ENCODE measurements at places on chromosomes 6 and 20.

GRCh38 chr6:30364591-30364990 is 19.6 kb downstream of the RPP21 start:
- DNase-seq: no peak

DNA sequence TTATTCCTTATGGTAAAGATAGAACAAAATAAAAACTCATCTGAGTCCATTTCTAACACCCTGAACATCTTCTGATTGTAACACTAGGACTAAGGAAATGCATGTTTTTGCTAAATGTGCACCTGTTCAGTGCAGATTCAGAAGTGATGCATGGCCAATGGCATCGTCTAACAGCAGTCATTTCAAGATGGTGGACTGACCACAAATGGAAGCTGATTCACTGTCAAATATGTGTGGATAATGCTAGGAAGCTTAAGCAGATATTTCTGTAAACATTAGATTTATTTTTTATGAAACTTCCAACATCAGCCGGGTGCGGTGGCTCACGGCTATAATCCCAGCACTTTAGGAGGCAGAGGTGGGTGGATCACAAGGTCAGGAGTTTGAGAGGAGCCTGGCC is 394.8 kb downstream of the SAMD5 start:
- no peak for DNase-seq

- DNase-seq: no peak
Measured at GRCh38 chr6:14306151-14306906, 188.8 kb downstream of the CD83 start.

DNA sequence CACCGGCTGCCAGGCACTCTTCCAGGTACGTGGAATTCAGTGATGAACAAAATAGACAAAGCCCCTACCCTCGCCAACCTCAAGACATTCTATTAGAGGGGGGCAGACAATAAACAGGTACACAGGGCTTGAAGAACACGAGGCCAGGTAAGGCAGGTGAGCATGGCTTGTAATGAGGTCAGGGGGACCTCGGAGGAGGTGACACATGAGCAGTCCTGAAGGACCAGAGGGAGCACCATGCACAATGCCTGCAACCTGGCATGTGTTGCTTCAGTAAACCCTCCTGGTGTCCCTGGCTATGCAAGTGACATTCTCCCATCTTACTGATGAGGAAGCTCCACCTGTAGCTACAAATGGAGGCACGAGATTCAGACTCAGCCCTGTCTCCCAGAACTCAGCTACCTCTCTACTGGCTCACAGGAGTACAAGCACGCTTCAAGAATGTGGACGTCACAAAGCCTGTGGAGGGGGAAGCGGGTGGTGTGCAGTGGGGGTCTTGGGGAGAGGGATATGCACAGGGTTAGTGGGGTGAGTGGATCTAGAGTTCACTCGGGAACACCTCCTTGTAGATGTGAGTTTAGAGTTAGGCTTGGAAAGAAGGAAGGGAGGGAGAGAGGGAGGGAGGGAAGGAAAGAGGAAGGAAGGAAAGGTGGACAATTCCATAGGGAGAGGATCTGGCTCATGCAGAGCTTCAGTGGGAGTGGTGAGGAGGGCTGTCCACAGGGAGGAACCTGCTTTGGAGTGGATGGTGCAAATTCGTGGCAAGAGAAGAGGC is 7.6 kb upstream of the MAPK13 start:
- DNase-seq: no peak

GRCh38 chr6:154410619-154411072 is 54.0 kb upstream of the IPCEF1 start:
- no peak for DNase-seq

- DNase-seq: no peak
Measured at GRCh38 chr20:61599061-61599531, 347.0 kb downstream of the CDH4 start.

DNA sequence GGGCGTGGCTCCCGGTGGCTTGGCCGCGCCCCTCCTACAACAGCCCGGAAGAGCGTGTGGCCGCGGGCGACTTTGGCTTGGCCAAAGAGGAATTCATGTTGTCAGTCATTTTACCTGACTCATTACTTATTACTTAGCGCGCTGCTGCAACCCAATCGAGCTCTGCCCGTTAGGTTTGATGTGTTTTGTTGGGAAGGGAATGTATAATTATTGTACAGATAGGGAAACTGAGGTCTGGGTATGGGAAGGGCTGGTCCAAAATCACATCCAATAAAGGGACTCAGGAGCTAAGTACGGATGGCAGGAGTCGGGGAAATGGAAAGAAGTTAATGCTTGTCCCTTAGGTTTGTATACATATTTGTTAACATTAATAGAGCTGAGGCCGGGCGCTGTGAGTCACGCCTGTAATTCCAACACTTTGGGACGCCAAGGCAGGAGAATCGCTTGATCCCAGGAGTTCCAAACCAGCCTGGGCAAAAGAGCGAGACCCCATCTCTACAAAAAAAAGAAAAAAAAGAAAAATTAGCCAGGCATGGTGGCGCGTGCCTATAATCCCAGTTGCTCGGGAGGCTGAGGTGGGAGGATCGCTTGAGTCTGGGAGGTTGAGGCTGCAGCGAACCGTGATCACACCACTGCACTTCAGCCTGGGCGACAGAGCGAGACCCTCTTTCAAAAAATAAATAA is 639 bp upstream of the ZNF335 start:
- DNase-seq: no peak

- no peak for DNase-seq
Measured at GRCh38 chr6:121563286-121563685, 127.8 kb downstream of the GJA1 start.

- DNase-seq: no peak
Measured at GRCh38 chr6:4964675-4965561, 38.9 kb downstream of the RPP40 start.

- no peak for DNase-seq
Measured at GRCh38 chr6:111162504-111162903, 75.2 kb downstream of the SLC16A10 start.

DNA sequence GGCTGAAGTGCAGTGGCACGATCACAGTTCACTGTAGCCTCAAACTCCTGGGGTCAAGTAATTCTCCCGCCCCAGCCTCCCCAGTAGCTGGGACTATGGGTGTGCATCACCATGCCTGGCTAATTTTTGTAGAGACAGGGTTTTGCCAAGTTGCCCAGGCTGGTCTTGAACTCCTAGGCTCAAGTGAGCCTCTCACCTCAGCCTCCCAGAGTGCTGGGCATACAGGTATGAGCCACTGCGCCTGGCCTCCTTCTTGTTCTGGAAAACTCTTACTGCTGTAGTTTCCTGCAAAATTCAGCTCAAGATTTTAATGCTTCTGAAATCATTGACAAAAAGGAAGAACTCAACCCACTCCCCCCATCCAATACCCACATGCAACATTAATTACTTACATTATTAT is 21.9 kb upstream of the KCNG1 start:
- no peak for DNase-seq

- no peak for DNase-seq
Measured at GRCh38 chr6:117494694-117495318, 12.3 kb downstream of the DCBLD1 start.

GRCh38 chr6:112590326-112590725 is 243.2 kb downstream of the RFPL4B start:
- no peak for DNase-seq

GRCh38 chr6:113825781-113826180 is 31.4 kb upstream of the MARCKS start:
- DNase-seq: no peak

DNA sequence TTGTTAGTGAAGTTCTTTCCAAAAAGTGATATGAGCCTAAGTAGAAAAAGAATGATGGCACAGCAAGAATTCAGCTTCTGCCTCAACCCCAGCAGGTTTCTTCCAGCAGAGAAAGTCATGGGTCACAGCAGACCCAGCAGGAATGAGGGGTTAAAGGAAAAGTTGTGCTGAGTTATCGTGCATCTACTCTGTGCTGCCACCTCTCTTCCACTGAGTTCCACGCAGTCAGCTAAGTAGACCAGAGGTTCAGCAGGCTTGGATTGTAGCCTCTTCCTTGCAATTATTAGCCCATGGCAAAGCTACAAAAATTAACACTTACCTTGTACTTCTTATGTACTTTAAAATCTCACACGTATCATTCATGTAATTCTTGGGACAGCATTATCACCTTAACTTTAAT is 510.8 kb downstream of the PTPRT start:
- no peak for DNase-seq

GRCh38 chr6:54403096-54403495 is 94.9 kb downstream of the TINAG start:
- DNase-seq: no peak

GRCh38 chr20:20694591-20694990 is 17.9 kb downstream of the RALGAPA2 start:
- DNase-seq: no peak

Data from CD8-positive, alpha-beta memory T cell (primary cell).